A549 treated with CpdA at 1 μM for 4 hours (cell line): ENCODE measurements at places on chromosomes 2 and 18. TPM values are rescaled to one million over a fixed set of nuclear protein-coding genes. Genes with fewer than 3 reads are reported as not detected.

CHPF gene
- total RNA-seq, result 20.4 to 33.3 TPM (median 31.1 TPM) in 5 replicates

ABHD3 gene
- total RNA-seq, result 21.0 to 26.4 TPM (median 24.2 TPM) in 5 replicates

NXPH2 gene
- not detected in 5 replicates for total RNA-seq

OTOF gene
- 0.06 to 0.12 TPM (median 0.07 TPM) in 5 replicates for total RNA-seq

ERBB4 gene
- not detected in 5 replicates for total RNA-seq

LRP1B gene
- 0.02 TPM in 1 of 5 replicates, not detected in the others for total RNA-seq

INHA gene
- 0.20 to 0.63 TPM (median 0.43 TPM) in 5 replicates for total RNA-seq

FKBP7 gene
- total RNA-seq, result 8.7 to 14.2 TPM (median 10.2 TPM) in 5 replicates

NYAP2 gene
- 0.02 TPM in 1 of 5 replicates, not detected in the others for total RNA-seq

HOXD10 gene
- 5.5 to 8.1 TPM (median 7.0 TPM) in 5 replicates for total RNA-seq

ITGB6 gene
- 0.84 to 2.4 TPM (median 1.1 TPM) in 5 replicates for total RNA-seq
